ENCODE measurements at places on chromosomes 5 and 9. TPM values are rescaled to one million over a fixed set of nuclear protein-coding genes. Genes with fewer than 3 reads are reported as not detected.

The MAST4 gene
- 11.5 TPM for total RNA-seq

The CTXN3 gene
- total RNA-seq, result not detected

The PDE8B gene
- total RNA-seq, result 1.1 TPM

The IL33 gene
- total RNA-seq, result not detected

The ZNF366 gene
- not detected for total RNA-seq
